ENCODE measurements at places on chromosomes 6 and 20. TPM values are rescaled to one million over a fixed set of nuclear protein-coding genes. Genes with fewer than 3 reads are reported as not detected.

The HRH3 gene
- not detected for total RNA-seq

The MLN gene
- not detected for total RNA-seq

The FOXS1 gene
- not detected for total RNA-seq

The MMP24 gene
- total RNA-seq, result 0.14 TPM

The PM20D2 gene
- 2.0 TPM for total RNA-seq

The SNRPB2 gene
- 47.6 TPM for total RNA-seq

The TXLNB gene
- 0.46 TPM for total RNA-seq

The FNDC1 gene
- 0.14 TPM for total RNA-seq

The SLC13A3 gene
- total RNA-seq, result 2.7 TPM

All from smooth muscle cell of bladder (primary cell).